Upper lobe of left lung (tissue), 6 donors: ENCODE measurements at places on chromosomes 11 and 22. TPM values are rescaled to one million over a fixed set of nuclear protein-coding genes. Genes with fewer than 3 reads are reported as not detected.
A peak's percentile ranks its signal among the peaks of the same experiment; 100 is the strongest.

DNA sequence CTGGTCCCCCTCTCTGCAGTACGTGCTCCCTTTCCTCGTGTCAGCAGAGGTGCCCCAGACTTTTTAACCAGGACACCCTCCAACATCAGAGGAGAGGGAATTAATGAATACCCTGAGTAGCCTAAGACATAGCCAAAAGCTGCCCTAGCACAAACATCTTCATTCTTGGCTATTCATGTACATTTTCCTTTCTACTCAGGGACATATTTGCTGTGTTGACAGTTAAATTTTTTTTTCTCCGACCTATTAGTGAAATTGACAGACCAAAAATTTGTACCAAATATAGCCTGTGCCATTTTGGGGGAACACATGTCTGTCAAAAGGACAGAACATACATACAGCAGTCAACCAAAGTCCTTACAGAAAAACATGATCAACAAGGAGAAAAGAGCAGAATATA lies 33.3 kb downstream of the CADM1 start:
- no peaks in the 10 kb centered on the region for H3K27me3 ChIP-seq
- H3K27ac ChIP-seq, result no peak overlapping the region
- no peaks in the 10 kb centered on the region for H3K36me3 ChIP-seq
- H3K4me1 ChIP-seq, result no peaks in the 10 kb centered on the region
- no peak for DNase-seq
- H3K4me3 ChIP-seq, result no peak overlapping the region

- H3K27ac ChIP-seq, result no peak overlapping the region
- H3K4me1 ChIP-seq, result peaks cover 1% of the 10 kb centered on the region
- no peak overlapping the region for H3K4me3 ChIP-seq
- DNase-seq, result no peak
These were observed 7.2 kb upstream of the RASGRP2 start for GRCh38 chr11:64751136-64751535.

DNA sequence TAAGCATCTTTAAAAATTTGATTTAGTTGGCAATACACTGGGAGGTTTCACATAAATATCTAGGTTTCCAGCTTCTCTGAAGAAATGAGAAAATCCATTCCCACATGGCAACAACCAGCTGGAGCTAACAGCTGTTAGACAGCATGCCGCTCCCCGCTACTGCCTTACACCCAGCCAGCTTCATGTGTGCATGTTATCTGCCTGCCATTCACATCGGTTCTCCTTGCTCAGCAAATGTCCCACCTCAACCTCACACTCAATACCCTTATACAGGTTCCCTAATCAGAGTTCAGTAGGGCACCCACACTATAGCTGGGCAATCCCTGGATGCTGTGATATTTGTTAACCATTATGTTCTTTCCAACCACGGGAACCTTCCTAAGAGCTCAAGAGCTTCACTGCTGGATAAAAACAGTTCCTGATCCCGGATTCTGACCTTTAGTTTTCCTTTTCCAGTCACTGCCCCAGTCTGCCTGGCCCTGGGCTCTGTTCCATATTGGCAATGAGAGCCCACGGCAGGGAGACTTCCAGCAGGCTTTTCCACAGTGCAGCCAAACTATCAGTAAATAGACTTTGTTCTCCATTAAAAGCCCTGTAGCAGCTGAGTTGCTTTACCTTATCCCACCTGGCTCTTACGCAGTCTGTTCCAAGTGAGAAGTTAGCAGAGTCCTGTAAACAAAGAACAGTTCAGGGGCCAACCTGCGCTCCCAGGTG lies 8.6 kb downstream of the RPUSD4 start:
- H3K4me1 ChIP-seq, result no peaks in the 10 kb centered on the region
- DNase-seq, result no peak
- no peak overlapping the region for H3K27ac ChIP-seq
- no peaks in the 10 kb centered on the region for H3K27me3 ChIP-seq
- peaks cover 100% of the 10 kb centered on the region for H3K36me3 ChIP-seq

DNA sequence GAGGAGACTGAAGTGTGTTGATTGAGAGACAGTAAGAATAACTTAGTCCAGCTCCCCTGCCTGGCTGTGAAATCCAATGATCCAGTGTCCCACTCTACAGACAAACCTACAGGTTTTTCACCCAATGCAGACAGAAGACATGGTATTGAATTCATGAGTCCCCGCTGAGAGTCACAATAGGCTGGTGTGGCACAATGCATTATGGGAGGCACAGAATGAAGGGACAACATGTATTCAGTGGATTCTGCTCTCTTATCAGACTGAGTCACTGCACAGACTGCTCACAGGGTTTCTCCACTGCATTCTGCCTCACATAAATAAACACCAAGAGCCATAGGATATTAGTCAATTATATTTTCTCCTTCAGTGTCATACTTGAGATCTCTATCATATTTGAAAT lies 55.2 kb upstream of the TOP3B start:
- DNase-seq, result no peak
- no peaks in the 10 kb centered on the region for H3K27me3 ChIP-seq
- no peak overlapping the region for H3K27ac ChIP-seq
- H3K4me1 ChIP-seq, result no peaks in the 10 kb centered on the region

- no peaks in the 10 kb centered on the region for H3K27me3 ChIP-seq
- no peak overlapping the region for H3K4me3 ChIP-seq
- H3K27ac ChIP-seq, result no peak overlapping the region
- H3K36me3 ChIP-seq, result no peaks in the 10 kb centered on the region
- no peaks in the 10 kb centered on the region for H3K4me1 ChIP-seq
These were observed 86.2 kb upstream of the BARX2 start for GRCh38 chr11:129289350-129290040.

- H3K4me1 ChIP-seq, result no peaks in the 10 kb centered on the region
- no peak overlapping the region for H3K4me3 ChIP-seq
- H3K27me3 ChIP-seq, result no peaks in the 10 kb centered on the region
- DNase-seq, result no peak
- no peaks in the 10 kb centered on the region for H3K36me3 ChIP-seq
- H3K27ac ChIP-seq, result no peak overlapping the region
These were observed 278.7 kb upstream of the LARGE1 start for GRCh38 chr22:34198976-34199375.

DNA sequence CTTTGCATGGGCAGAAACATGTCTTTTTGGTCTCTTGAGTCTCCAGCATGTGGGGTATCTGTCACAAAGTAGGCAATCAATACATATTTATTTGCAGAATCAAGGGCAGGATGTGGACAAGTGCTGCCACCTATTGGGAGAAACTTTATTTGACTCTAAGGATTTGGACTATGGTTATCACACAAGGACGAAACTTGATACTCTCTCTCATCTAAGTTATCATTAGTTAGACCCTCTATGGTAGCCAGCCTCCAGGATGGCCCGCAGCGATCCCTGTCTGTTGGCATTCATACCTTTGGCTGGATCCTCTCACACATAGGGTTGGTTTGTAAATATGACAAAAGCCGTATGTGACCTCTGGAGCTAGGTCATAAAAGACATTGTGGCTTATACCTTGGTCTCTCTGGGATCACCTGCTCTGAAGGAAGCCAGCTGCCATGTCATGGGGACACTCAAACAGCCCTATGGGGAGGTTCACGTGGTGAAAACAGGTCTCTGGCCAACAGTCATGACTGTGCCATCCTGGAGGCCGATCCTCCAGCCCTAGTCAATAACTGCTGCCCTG lies 1.1 kb upstream of the FBXO7 start:
- H3K4me1 ChIP-seq, result peaks cover 42% of the 10 kb centered on the region
- H3K27me3 ChIP-seq, result no peaks in the 10 kb centered on the region
- H3K36me3 ChIP-seq, result no peaks in the 10 kb centered on the region
- DNase-seq, result no peak
- H3K4me3 ChIP-seq, result no peak overlapping the region

GRCh38 chr11:115503083-115503885 lies 931 bp downstream of the CADM1 start:
- no peaks in the 10 kb centered on the region for H3K27me3 ChIP-seq
- peaks cover 11% of the 10 kb centered on the region for H3K4me1 ChIP-seq
- no peaks in the 10 kb centered on the region for H3K36me3 ChIP-seq
- peak overlapping the region; percentile 79 for H3K27ac ChIP-seq

GRCh38 chr22:45164270-45165088 lies 754 bp downstream of the NUP50 start:
- H3K36me3 ChIP-seq, result peaks cover 30% of the 10 kb centered on the region
- peak; percentile 89 for DNase-seq
- peaks cover 42% of the 10 kb centered on the region for H3K4me1 ChIP-seq
- H3K27ac ChIP-seq, result peak overlapping the region; percentile 98

DNA sequence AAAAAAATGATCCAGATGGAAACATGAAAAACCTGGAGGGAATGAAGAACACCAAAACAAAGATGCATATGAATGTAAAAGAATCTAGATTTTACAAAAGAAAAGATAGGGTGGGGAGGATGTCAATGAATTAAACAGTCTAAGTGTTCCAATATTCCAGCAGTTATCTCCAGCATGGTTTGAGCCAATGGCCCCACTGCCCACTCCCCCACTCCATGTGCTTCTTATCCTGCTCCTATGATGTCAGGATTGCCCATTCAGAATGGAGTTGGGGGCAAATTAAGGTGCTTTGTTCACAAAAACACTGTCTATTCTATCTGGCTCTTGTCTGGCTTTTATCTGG lies 1.2 kb upstream of the OR52K1 start:
- H3K36me3 ChIP-seq, result no peaks in the 10 kb centered on the region
- no peak overlapping the region for H3K4me3 ChIP-seq
- H3K27ac ChIP-seq, result no peak overlapping the region
- H3K4me1 ChIP-seq, result no peaks in the 10 kb centered on the region

- no peak overlapping the region for H3K4me3 ChIP-seq
- no peaks in the 10 kb centered on the region for H3K27me3 ChIP-seq
- H3K36me3 ChIP-seq, result peaks cover 72% of the 10 kb centered on the region
- no peak overlapping the region for H3K27ac ChIP-seq
These were observed 10.7 kb upstream of the NAP1L4 start for GRCh38 chr11:3002871-3003270.

GRCh38 chr11:61369372-61370348 lies 7.5 kb downstream of the TMEM138 start:
- DNase-seq, result peak; percentile 37
- H3K4me3 ChIP-seq, result no peak overlapping the region
- H3K27ac ChIP-seq, result peak overlapping the region; percentile 45
- H3K27me3 ChIP-seq, result no peaks in the 10 kb centered on the region
- no peaks in the 10 kb centered on the region for H3K4me1 ChIP-seq

GRCh38 chr11:12864316-12865156 lies 144.6 kb upstream of the RASSF10 start:
- no peaks in the 10 kb centered on the region for H3K36me3 ChIP-seq
- no peak overlapping the region for H3K27ac ChIP-seq
- DNase-seq, result no peak
- peaks cover 6% of the 10 kb centered on the region for H3K4me1 ChIP-seq
- H3K4me3 ChIP-seq, result no peak overlapping the region
- no peaks in the 10 kb centered on the region for H3K27me3 ChIP-seq

DNA sequence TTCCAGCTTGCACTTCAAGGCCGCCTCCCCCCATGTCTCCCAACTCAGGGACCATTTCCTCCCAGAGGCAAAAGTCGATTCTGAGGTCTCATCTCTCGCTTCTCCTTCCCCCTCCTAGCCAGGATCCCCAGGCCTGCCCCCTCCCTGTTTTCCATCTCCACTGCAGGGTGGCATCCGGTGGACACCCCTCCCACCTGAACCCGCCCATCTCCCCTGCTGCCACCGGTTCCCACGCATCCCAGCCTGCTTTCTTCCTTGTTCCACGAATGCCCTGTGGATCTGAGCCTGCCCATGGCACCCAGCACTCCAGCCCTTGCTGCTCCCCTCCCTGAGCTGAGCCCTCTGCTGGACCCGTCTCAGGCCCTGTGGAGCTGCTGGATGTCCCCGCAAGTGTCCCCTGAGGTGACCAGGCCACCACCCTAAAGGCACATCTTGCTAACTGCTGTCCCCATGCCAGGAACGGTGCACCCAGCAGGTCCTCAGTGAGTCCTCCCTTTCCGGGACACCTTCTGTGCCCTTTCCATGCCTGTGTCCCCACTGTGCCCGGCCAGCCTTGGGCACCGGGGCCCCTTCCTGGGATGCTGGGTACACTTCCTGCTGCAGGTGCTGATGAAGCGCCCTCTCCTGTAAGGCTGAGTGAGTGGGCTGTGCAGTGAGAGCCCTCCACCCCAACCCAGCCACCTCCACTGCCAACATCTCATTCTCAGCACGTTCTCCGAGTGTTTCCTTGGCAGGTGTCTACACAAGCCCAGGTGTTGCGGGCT lies 936 bp downstream of the IL17REL start:
- H3K27ac ChIP-seq, result no peak overlapping the region
- peak; percentile 65 for DNase-seq
- peaks cover 44% of the 10 kb centered on the region for H3K27me3 ChIP-seq
- H3K4me3 ChIP-seq, result no peak overlapping the region
- H3K36me3 ChIP-seq, result no peaks in the 10 kb centered on the region

- H3K4me1 ChIP-seq, result peaks cover 13% of the 10 kb centered on the region
- H3K27ac ChIP-seq, result peak overlapping the region; percentile 73
- DNase-seq, result peak; percentile 64
- H3K4me3 ChIP-seq, result peak overlapping the region; percentile 65
- no peaks in the 10 kb centered on the region for H3K36me3 ChIP-seq
These were observed 889 bp upstream of the DMC1 start for GRCh38 chr22:38570779-38571364.

DNA sequence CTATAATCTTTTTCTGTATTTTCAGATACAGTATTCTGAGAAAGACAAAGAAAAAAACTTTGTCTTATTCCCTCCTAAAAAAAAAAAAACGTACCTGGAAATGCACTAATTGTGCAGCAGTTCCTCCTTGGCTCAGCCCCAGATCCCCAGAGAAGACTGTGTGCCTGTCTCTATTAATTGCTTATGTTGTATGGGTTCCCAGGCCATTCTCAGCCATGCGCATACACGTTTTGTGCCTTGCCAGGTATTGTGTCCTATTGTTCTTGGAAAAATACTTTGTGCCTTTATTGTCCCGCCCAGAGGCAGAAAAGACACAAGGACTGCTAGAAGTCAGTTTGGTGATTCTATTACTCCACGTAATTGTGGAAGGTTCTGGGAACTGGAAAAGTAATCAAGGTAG lies 91.2 kb downstream of the PIWIL4 start:
- no peaks in the 10 kb centered on the region for H3K27me3 ChIP-seq
- no peak overlapping the region for H3K4me3 ChIP-seq
- no peak for DNase-seq

DNA sequence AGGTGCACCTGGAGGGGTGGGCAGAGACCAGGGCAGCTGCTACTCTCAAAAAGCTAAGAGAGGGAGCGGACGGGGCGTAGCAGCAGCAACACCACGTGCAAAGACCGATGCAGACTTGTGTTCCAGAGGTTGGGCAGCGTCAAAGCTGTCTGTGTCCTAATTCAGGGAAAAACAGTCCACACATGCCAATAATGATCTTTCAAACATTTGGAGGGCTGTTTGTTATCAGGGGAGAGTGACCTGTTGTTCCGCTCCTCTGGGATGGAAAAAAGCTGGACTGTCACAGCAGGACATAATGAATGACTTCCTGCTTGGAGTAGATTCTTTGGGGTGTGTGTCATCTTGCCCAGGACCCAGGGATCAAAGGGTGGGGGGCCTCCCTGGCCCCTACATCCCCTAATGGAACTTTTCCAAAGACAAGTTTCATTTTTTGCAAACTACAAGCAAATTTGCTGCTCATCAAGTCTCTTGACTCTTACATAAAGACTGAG lies 6.2 kb upstream of the FBLN1 start:
- no peaks in the 10 kb centered on the region for H3K27me3 ChIP-seq
- no peak overlapping the region for H3K4me3 ChIP-seq
- H3K4me1 ChIP-seq, result no peaks in the 10 kb centered on the region
- no peaks in the 10 kb centered on the region for H3K36me3 ChIP-seq
- DNase-seq, result no peak
- H3K27ac ChIP-seq, result no peak overlapping the region

Gene C11orf16
- not detected for total RNA-seq

Gene PKNOX2
- 4.9 TPM for total RNA-seq

Gene CLMP
- total RNA-seq, result 11.3 TPM

Gene TRIM66
- total RNA-seq, result 4.9 TPM

Gene B4GAT1
- 28.3 TPM for total RNA-seq

Gene SLC5A1
- 1.4 TPM for total RNA-seq

Gene CALCB
- total RNA-seq, result not detected

Gene RASSF10
- total RNA-seq, result 2.0 TPM

Gene OR51B2
- not detected for total RNA-seq
